Uterus (tissue), 4 donors: ENCODE measurements at places on chromosomes 4 and X. TPM values are rescaled to one million over a fixed set of nuclear protein-coding genes. Genes with fewer than 3 reads are reported as not detected.

Gene CCDC110
- total RNA-seq = 2.6 TPM

Gene PDLIM3
- total RNA-seq = 213 TPM

DNA sequence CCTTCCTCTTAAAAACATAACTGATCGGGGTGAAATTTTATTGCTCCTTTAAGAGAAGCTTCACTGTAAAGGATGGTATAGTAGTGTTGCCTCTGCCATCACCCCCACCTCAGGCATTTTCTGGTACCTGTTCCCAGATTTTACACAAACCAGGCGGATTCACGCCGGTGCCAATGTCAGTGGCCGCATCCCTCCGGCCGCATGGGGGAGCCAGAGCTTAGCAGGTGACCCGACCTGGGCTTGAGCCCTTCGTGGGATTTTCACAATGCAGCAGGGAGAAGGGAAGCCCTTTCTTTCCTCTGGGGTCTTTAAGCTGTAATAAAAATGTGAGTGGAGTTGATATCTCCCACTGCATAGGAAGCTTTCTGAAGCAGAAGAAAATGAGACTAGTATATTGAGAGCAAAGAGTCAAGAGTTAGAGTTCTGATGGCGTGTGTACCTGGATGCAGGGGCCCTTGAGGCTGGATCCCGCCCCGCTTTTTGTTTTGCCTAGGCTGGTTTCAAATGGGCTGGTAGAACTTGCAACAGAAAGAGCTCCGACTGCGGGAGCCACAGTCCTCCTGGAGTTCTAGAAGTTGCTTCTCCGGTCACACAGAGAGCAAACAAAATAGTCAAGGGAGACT lies 59.4 kb downstream of the POLR2B start:
- peak; percentile 69 for DNase-seq

Gene ZNF185
- total RNA-seq = 1.3 TPM

- peak; percentile 39 for DNase-seq
These were observed 203.7 kb downstream of the NSUN7 start for GRCh38 chr4:40953283-40954087.

DNA sequence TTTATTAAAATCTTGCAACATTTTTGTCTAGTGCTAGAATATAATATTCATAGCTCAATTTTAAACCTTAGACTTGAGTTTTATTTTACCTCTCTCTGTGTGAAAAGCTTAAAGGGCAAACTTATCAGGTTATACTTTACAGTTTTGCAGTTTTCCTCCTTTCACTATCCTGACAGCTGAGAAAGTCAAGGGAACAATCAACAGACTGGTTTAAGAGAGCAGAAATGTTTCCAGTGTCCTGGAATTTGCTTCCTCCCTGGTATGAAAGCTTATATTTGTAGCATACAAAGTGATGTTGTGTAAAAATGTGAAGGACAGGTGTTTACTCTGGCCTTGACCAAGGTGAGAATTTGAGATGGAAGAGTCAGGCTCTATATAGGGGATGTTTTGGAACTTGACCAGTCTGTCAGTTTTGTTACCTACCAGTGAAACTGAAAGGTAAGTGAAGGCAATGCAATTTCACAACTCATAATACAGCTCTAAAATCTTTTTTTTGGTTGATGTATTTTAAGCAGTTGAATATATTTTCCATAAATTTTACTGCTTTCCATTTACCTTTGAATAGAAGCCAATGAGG lies 64.6 kb downstream of the FHIP1A start:
- DNase-seq = no peak

DNA sequence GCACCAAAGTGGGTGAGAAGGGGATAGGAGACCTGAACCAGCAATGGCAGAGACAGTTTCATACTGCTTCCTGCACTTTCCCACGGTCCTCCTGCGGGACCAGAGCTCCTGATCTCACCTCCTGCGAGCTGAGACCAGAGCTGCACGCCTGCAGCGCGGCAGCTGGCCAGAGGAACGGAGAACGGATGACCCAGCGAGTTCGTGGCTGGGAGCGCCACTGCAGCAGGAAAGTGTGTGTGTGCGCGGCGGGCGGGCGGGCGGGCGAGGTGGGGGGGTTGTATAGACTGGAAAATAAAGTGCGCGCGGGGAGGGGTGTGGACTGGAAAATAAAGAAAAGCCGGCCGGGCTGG lies 16.5 kb downstream of the MCF2 start:
- no peak for DNase-seq

GRCh38 chrX:72314881-72315280 lies 9.2 kb upstream of the CITED1 start:
- no peak for DNase-seq

DNA sequence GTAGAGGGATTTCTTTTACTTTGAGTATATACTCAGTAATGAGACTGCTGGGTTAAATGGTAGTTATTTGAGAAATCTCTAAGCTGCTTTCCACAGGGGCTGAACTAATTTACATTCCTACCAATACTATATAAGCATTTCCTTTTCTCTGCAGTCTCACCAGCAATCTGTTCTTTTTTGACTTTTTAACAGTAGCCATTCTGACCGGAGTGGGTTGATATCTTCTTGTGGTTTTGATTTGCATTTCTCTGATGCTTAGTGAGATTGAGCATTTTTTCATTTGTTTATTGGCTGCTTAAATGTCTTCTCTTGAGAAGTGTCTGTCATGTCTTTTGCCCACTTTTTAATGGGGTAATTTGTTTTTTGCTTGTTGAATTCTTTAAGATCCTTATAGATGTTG lies 43.3 kb downstream of the SPCS3 start:
- no peak for DNase-seq

DNA sequence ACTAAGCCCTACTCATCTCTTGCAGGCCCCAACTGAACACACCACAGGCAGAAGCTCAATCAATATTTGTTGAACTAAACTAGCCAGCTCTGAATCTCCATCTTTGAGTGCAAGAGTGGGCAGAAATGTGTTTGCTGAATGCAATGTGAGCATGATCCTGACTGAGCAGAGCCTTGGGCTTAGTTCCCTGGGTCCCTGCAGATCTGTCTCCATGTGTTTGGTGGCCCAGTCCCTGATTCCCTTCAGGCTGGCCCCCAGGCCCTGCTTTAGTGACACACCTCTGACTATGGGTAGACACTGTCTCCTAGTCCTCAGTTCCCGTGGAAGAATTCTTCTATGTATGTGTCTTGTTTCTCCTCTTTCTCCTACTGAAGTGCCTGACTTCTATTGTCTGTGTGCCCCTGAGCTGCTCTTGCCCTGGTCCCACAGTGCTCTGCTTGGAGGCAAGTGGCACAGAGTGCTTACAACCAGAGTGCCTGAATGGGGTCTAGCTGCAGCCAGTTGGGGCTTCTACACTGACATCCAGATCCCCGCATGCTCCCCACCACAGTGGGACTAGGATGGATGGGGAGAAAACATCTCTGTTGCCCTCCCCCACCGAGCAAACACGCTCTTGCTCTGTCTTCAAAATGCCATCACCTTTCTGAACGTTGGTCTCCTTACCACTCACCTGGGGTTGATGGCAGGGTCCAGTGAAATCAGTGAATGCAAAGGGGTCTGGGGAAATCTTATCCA lies 9.3 kb downstream of the PJA1 start:
- no peak for DNase-seq

Gene RNF175
- not detected for total RNA-seq

DNA sequence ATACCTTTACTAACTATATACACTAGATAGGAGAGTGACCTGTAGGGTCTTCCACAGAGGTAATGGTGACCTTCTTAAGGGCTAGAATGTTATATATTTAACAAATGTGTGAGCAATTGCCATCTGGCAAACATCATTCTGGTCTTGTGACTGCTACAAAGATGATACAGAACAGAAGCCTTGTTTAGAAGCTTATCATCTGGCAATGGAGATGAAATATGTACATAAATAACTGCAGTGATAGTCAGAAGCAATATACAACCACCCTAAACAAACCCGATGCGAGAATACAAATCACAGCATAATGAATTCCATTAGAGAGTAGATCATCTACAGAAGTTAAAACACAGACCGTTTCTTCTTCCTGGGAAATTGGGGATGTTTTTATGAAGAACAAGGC lies 952.7 kb upstream of the SLIT2 start:
- DNase-seq = no peak

DNA sequence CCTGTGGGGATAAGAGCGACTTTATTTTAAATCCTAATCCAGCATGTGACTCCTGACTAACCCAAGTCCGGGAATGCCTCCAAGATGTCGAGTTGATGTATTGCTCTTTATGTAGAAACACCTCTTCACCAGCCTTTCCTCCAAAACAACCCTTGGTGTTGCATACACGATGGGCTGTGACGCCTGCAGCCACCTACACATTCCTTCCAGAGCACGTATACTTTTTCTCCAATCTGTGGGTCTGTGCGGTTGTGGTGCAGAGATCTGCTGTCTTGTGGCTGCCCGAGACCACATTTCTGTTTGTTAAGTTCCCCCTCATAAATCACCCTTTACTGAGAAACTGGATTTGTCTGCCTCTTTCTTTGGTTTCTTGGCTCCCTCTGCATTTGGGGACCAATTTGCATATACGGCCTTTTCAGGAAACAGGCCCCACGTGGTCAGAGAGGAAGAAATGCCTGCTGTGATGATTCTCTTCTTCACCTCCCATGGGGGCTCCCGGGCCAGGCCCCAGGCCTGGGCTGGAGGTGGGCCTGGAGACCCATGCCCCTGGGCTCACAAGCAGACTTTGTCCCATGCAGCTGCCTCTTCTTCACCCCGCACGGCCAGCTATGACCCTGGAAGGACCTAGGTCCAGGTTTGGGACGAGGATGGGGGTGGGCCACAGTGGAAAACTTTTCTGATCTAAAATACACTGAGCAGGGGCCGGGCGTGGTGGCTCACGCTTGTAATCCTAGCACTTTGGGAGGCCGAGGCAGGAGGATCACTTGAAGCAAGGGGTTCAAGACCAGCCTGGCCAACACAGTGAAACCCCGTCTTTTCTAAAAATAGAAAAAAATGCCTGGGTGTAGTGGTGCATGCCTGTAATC lies 21.4 kb upstream of the AFAP1 start:
- DNase-seq = peak; percentile 94

GRCh38 chrX:155880586-155881157 lies 473 bp upstream of the VAMP7 start:
- no peak for DNase-seq

Gene FHIP1A
- 2.6 TPM for total RNA-seq

- no peak for DNase-seq
These were observed 581.7 kb downstream of the KCNIP4 start for GRCh38 chr4:21366840-21367239.

DNA sequence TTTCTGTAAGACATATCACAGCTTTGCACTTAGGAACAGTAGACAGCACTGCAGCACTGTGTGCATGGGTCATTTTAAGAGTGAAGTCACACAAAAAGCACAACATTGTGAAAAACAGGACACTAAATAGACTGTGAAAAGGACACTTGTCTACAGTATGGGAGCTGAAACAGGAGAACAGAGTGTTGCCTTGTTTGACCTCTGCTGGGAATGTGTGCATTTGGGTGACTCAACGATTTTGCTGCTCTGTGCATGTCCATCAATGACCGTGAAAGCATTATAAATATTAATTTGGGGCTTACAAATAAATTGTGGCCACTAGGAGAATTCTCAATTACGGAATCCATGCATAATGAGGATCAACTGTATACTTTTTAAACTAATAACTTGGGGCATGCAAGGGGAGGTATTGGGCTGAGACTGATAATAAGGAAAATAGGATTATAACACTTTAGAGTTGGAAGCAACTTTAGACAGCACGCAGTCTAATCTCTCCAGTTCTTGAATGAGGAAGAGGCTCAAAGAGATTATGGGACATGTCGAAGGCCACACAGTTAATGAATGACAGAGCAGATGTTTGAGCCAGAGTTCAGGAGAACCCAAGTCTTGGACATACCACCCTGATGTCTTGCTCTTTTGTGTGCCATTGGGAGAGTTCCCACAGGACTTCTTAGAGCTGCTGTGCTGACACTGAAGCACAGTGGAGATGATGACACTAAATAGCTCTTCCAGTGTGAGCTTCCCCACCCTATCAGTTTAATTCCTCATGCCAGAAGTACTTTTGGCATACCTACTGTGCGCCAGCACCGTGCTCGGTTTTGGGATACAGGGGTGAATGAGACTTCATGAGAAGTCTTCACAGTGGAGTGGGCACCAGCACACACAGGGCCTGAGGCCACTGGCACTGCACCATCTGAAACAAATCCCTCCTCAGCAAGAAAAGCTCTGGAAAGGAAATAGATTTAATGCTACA lies 79.3 kb downstream of the FRAS1 start:
- no peak for DNase-seq

- DNase-seq = no peak
These were observed 4.8 kb upstream of the SYNPO2 start for GRCh38 chr4:118883861-118884260.

- DNase-seq = no peak
These were observed 19.6 kb downstream of the CLCN4 start for GRCh38 chrX:10176121-10177003.

DNA sequence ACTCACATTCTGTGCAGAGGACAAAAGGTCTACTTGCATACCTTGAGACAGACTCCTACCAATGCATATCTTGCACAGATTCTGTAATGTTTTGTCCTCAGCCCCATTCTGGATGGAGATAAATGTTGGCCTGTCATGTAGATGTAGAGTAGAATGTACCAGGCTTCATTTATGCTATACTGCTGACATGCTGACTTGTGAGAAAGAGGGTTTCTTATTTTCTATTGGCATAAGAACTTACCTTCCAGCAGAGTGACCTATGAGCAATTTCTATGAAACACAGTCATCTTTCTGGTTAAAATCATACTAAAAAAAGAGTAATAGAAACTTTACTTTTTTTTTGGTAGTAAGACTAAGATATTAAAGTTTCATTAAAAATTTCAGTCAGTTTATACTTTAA lies 17.2 kb downstream of the SLC4A4 start:
- no peak for DNase-seq

Gene MAGEB10
- total RNA-seq = not detected

- DNase-seq = no peak
These were observed 32.9 kb upstream of the PDGFC start for GRCh38 chr4:157004279-157005161.

DNA sequence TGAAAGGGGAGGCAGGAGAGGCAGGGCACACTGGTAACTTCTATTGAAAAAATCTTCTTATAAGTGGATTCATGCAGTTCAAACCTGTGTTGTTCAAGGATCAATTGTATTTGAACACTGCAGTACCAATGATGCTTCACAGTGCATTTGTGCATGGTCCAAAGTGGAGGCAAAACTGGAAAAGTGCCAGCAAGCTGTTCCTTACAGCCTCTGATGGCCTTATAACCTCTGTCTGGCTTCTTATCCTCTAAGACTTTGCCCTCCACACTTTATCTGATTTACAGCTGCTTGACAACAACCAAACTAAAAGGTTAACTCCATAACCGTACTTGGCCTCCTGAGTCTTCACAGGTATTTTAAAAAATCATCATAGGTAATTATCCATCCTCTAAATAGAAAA lies 40.4 kb downstream of the MAGEB17 start:
- DNase-seq = no peak

GRCh38 chrX:155218777-155219176 lies 2.5 kb downstream of the VBP1 start:
- DNase-seq = no peak

GRCh38 chrX:23953908-23954269 lies 46.1 kb downstream of the CXorf58 start:
- DNase-seq = no peak
